ENCODE measurements at places on chromosomes 11 and 22.

DNA sequence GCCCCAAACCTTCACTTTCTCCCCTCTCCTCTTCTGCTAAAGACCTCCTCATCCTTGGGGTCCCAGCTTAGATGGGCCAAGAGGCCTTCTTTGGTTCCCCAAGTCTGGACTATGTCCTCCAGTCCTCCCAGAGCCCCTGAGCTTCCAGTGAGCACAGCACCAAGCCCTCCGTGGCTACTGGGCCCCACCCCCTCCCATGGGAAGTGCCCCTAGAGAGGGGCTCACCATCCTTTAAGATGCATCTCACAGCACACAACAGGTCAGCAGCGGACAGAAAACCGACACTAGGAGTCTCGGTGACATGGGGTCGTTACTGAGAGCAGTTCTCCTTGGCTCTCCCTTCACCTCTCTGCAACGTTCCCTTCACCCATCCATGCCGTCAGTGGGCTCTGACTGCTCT lies 2.7 kb downstream of the LRRC32 start:
- DNase-seq, result no peak

DNA sequence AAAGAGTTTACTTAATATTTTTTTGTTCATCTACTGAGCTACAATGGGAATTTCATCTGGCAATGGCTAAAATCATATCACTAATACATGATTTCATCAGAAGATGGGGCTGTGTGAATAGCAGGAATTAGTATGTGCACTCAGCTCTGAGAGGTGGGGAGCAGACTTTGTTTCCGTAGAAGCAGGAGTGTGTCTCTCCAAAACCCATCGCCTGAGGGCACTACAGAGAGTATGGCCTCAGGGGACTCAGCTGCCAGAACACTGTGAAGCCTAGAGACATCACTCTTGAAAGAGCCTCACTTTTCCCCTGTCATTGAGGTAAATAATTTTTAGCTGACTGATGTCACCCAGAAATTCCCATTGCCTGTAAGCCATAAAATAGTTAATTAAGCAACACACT lies 261.4 kb upstream of the ISX start:
- no peak for DNase-seq

GRCh38 chr22:23281406-23282088 lies 101.2 kb downstream of the BCR start:
- DNase-seq, result peak; percentile 67

GRCh38 chr11:105862736-105863367 lies 159.2 kb downstream of the MSANTD4 start:
- peak; percentile 71 for DNase-seq

DNA sequence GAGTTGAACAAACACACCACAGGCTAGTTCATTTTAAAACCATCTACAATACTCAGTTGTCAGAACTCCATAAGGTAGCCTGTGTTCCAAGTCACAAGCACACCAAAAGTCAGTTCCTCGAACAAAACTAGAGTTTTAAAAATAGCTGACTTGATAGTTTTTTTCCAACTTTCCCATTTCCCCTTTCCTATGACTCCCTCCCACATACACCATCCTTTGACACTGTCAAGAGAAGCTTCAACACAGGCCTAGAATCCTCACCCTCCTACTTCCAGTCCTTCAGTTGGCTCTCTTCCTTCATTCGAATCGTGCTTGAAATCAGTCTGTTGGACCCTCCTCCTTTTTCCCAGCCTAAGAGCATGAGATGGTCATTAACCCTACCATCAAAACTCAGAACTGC lies 105.7 kb upstream of the AKIP1 start:
- no peak for DNase-seq

DNA sequence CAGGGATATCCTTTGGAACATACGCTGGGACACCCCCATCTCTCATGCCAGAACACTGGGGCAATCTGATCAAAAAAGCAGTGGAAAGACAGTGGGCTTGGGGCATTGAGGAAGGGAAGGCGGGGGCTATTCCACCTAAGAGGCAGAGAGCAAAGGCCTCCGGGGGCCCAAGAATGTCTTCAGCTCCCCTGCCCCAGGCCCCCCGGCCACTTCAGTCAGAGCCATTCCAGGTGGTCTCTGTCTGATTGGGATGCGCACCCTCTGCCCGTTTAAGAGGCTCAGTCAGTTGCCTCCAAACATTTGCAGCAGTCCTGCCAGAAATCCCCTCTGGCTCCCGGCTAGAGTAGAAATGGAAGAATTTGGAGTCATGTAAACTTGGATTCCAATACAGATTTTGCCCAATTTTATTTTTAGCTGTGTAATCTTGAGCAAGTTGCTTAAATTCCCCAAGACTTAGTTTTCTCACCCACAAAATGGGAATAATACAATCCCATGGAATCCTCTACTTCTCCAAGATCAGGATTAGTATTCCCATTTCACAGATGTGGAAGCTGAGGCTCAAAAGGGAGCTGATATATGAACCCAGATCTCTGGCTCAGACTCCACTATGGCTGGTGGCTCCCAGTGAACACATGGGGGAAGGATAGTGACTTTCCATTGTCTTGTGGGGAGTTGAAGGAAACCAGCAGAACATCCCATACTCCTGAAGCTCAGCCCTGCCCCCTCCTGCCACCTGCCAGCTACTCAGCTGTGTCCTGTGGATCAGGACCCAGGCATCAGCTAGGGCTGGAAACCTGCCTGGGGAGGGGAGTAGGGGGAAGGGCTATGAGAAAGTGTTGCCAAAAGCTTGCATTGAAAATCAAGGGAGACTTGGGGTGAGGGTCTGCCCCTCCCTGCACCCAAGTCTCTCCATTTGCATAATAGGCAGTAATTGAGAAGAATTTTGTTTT lies 6.1 kb upstream of the WNT11 start:
- DNase-seq, result no peak

Data from SW480 (cell line).